Forelimb muscle (tissue), 1 donor: ENCODE measurements at places on chromosomes 12 and 14.

GRCh38 chr14:34322940-34323418 is 139.1 kb downstream of the SPTSSA start:
- no peak for DNase-seq

GRCh38 chr12:45244561-45245343 is 28.9 kb downstream of the ANO6 start:
- DNase-seq, result no peak

- no peak for DNase-seq
These were observed 151.1 kb upstream of the RTL1 start for GRCh38 chr14:101054671-101055070.

DNA sequence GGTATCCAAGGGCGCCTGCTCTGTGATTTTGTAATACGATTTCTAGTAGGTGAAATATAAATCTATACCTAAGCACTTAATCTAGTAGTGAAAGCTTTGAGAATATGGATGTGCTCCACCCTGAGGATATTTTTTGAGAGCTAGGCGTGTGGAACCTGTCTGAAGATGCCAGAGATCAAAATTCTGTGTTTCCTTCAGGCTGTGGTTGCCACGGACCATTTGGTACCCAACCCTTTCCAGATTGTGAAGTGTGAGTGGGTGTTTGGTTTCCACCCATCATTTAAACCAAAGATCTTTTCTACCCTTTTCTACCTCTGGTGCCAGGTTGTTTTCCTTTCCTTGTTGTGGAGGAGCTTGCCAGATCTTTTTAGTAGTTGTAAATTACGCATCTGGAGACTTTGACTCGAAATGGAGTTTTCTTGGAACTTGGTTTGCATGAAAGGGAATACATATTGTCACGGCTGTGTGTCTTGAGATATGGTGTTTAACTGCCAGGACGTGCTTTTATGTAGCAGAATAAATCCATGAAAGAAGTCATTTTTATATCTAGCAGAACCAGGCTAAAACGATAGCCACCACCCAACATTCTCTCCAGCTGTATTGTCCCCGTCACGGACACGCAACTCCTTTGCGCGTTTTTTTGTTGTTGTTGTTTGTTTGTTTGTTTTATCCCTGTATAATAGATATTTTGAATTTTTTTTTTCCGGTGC is 2.2 kb downstream of the LRFN5 start:
- DNase-seq, result no peak

DNA sequence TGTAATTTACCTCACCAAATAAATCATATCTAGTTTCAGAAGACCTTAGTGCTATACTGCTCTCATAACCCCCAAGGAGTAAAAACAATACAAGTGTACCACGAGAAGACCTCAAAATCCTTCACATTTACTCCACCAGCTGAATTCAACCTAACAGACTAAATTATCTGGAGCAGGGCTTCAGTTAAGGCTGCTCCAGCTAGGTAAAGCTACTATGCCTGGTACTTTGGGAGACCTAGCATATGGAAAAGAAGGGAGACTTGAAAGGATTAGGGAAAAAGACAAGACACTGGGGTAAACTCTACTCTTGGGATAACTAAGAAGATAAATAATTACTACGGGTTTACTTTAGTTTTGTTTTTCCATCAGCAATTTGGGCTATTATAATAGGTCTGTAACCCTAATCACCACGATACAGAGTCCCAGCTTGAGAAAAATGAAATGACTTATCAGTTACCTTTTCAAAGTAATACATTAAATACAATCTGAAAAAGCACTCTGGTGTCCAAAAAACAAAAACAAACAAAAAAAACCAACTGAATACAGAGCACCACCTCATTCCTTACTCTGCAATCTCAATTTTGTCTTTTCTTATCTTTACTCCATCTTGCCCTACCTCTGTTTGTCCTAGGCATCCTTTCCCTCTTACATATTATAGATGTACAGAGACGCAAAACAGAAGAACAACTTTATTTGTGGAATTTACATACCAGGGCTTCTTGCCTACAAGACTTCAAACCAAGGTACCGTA is 2.1 kb downstream of the EML5 start:
- DNase-seq, result no peak

DNA sequence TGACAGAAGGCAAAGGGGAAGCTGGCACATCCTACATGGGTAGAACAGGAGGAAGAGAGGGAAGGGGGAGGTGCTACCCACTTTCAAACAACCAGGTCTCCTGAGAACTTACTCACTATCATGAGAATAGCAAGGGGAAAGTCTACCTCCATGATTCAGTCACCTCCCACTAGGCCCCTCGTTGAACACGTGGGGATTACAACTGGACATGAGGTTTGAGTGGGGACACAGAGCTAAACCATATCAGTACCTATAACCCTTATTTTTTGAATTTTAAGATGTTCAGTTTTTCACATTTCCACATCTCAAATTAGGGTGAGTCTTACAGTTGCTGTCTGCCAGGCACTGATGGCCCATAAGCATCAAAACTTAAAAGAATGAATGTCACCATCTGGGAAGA is 80.2 kb upstream of the ST8SIA1 start:
- DNase-seq, result no peak

- no peak for DNase-seq
These were observed 16.9 kb downstream of the AEBP2 start for GRCh38 chr12:19456176-19456575.

DNA sequence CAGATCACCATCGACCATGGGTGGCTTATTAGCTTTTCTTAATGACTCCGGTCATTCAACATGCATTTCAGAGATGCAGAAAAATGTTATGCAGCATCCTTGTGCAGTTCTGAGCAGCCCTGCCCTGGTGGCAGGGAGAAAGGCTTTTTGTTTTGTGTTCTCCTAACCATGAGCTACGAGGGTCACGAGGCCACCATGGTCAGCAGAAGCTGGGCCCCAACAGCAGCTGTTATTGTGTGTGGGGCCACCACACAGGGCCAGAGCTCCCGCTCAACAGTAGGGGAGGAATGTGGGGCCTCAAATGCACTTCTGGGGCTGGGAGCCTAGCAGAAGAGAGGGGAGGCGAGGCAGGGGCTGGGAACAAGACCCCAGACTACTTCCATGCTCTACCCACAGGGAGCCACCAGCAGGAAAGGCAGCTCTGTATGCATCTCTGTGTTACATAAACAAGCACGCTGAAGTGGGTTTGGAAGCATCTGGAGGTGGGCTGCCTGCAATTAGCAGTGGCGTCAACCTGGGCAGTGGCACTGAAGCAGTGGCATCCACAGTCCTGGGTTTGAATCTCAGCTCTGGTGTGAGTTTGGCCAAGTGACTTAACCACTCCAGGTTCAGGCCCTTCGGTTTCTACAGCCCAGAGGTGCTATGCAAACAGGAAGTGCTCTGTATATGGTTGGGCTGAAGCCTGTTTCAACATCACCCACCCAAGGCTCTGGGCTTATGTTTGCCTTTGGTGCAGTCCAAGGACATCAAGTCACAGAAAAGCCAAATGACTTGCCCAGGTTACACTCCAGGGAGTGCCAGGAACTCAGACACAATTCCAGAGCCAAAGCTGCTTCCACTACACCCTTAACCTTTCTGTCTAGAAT is 16.3 kb downstream of the GLTP start:
- DNase-seq, result no peak

GRCh38 chr14:77058785-77059184 is 30.3 kb upstream of the IRF2BPL start:
- no peak for DNase-seq

DNA sequence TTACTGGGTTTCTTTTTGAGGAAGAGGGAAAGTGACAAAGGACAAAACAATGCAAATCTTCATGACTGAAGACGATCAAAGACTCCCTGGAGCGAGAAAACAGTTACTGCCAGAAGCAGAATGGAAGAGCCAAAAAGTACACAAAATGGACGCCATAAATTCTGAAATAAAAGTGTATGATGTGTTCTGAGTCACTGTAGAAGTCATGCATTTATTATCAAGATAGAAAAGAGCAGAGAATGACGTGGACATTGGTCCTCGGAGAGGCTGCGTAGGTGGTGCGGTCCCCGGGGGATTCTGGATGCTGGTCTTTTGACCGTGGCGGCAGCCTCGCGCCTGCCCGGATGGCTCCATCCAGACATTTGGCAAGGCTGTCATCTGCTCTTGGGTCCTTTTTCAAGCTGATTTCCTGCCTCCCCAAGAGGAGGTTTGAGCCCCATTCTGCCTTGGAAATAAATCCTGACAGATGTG is 52.8 kb downstream of the C14orf132 start:
- DNase-seq, result no peak

DNA sequence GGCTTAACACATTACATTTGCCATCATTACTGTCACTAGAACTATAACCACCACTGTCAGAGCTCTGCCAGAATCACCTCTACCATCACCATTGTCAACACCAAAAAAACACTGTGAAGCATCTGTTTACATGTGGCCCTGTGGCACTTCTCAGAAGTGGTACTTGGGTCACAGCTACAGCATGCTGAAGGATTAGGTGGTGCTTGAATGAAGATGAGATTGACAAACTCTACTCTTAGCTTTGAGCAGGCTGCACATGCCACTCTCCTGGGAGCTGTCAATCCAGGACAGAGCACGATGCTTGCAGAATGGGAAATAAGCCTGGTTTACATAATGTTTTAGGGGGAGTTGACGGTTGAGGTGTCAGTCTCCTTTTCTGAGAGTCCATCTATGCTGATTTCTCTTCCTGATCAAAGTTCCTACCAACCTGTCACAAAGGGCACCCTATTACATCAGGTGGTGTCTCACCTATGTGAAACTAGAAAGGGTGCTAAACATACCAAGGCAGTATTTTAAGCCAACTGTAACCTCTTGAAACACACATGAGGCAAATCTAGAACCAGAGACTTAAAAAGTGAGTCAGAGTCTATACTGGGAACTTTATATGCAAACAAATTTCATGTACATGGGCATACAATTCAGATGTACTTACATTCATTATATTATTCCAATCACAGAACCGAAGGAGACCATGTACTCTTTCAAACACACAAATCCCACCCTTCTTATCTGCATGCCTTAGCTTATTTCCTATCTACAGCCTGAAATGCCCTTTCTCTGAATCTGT is 258.7 kb downstream of the EMP1 start:
- no peak for DNase-seq

GRCh38 chr14:51081209-51081608 is 13.7 kb downstream of the TRIM9 start:
- DNase-seq, result no peak

DNA sequence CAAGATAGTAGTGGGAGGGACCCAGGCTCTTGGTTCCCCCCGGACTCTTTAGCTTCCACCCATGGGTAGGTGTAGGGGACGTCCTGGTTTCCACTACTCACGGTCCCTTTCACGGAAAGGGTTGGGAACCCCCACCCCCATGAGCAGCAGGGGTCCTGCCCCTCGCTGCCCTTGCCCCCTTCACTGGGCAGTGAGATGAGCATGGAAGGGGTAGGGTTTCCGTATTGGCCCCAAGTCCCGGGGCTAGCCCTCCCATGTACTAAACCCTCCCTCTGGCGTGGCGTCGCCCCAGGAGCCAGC is 12.7 kb downstream of the AGAP2 start:
- DNase-seq, result no peak

DNA sequence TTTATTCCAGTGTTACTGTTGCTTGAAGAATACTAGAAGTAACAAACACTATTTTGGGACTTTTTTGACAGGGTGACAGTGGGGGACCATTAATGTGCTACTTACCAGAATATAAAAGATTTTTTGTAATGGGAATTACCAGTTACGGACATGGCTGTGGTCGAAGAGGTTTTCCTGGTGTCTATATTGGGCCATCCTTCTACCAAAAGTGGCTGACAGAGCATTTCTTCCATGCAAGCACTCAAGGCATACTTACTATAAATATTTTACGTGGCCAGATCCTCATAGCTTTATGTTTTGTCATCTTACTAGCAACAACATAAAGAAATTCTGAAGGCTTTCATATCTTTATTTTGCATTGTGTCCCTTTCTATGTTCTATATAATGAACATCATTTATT is 44.5 kb downstream of the TMPRSS12 start:
- no peak for DNase-seq

GRCh38 chr14:81402123-81402495 is 2.0 kb upstream of the STON2 start:
- DNase-seq, result no peak

- peak; percentile 6 for DNase-seq
These were observed 303 bp downstream of the PUS7L start for GRCh38 chr12:43758247-43758727.

DNA sequence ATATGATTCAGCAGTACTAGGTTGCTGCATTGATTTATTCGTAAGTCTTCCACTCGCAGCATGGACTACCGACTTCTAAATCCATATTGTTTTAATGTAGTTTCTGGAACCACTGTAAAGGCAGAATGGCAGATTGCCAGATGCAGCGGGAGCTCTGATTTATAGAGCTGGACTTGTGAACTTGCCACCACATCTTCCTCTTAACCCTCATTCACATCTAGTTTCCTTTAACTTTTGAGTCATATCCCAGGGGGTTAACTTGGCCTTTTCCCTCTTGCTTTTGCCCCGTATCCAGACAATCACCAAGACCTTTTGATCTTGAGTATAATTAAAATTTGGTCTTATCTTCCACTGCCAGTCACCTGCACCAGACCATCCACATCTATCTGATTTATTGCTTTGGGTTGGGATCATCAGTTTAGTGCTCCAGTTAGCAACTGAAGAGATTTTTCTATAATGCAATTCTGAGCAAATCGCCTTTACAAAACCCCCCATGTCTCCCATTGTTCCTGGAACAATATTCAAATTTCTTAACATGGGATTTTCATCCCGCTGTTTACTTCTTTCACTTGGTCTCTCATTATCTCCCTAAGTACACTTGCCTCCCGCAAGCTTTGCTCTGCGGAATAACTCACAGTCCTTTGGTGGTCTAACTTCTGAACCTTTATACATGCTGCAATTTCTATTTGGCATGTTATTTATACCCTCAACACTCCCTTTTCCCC is 130.5 kb downstream of the ACSS3 start:
- no peak for DNase-seq

GRCh38 chr14:100303925-100304324 is 2.3 kb downstream of the SLC25A29 start:
- DNase-seq, result no peak

GRCh38 chr14:79629411-79630287 is 581.7 kb downstream of the DIO2 start:
- no peak for DNase-seq

- DNase-seq, result no peak
These were observed 128.5 kb upstream of the ATF1 start for GRCh38 chr12:50635364-50635763.

DNA sequence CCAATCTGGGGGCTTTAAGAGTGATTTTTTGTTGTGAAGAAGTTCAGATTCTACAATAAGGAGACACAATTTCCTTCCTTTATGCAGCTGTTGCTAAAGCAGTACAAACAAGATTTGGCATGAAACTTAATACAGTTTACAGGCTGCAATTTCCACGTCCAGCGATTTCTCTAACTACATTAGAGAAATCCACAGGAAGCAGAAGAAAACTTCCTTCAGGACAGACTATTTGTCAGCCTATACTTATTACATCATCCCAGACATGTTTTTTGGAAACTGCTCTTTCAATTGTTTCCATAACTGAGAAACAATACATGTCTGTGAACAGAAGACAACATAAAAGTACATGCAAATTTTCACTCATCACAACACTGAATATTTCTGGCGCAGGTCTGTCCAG is 204.3 kb downstream of the TTC7B start:
- peak; percentile 63 for DNase-seq
